ENCODE measurements at places on chromosomes 7 and 10.

DNA sequence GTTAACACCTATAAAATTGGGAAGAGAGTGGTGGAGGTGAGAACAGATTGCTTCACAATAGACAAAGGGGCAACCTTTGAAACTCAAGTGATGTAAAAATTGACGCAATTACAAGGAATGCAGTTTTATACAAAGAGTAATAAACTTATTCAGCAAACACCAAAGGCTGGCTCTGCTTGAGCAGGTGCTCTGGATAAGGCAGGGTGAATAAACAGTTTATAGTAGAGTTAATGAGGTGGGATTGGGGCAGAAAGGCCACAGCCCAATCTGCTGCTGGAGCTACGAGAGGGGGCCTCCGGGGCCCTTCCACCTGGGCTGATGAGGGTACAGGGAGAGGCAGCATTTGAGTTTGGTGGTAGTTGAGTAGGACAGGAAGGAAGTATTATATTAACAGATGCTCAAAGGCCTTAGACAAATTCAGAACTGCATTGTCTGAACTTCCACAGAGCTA, 6.0 kb downstream of the MUC12 start:
- no peak for DNase-seq

- DNase-seq = peak; percentile 85
These were observed 40.2 kb upstream of the FOXK1 start for GRCh38 chr7:4641667-4642467.

DNA sequence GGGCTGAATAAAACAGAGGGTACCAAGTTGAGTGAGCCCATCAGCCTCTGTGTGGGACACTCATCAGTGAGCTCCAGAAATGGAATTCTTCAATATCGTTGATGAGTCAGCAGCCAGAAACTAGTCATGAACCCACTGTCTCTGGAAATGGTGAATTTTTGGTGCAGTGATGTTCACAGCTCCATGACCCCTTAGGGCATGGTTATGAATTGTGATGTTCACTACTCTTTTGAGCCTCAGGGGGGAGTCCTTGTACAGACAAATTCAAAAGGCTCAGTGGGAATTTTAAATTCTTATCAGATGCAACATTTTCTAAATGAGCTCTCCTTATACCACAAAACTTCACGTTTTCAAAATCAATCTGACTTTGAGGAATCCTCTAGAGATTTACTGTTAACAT, 335.7 kb downstream of the PHTF2 start:
- no peak for DNase-seq

- DNase-seq = no peak
These were observed 64.3 kb downstream of the ARID5B start for GRCh38 chr10:61965703-61966395.

DNA sequence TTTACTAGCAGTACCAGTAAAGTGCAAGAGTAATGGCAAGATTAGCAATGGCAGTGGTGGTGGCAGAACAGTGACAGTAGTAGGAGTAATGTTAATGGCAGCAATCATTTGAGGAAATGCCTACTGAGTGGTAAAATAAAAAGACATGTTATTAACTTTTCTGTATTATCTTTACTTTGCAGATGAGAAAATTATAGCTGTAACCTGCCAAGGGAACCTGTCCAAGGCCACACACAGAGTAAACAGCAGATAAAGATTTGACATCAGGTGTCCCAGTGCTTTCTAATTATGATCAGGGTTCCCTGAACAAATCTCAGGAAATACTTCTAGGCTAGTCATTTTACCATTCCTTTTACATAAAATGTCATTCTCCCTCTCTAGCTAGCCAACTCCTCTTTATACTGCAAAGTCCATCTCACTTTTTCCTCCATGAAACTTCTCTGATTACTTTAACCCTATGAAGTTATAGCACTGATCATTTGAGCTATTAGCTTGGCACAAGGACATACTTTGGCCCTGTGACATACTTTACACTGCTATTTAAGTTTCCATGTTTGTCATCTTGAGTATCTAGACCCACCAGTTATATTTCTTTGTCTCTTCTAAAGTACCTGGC, 219.1 kb downstream of the TAX1BP1 start:
- DNase-seq = no peak

DNA sequence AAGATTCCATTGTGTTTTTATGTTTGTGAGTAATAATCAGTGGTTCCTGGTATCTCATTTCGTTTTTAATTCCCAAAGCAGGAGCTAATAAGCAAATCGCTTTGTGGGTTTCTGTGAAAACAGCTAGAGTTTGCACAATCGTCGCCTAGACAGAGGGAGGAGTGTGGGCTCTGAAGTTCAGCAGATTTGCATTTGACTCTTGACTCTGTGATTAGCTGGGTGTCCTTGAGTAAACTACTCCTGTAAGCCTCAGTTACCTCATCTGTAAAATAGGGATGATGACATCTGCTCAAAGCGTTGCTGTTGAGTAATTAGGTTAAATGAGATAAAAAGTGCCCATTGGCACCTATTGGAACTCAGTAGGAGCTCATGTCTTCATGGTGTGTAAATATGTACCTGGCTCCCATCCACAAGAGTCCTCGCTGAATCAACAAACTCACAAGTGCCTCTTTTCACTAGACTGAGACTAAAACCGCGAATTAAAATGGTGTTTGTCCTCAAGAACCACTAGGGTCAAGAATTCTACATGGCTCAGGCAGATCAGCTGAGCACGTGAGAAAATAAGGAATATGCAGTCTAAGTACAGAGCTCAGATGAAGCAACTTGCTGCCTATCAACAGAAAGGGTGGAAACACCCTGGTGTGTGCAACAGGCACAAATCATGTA, 385.8 kb upstream of the C7orf33 start:
- no peak for DNase-seq

DNA sequence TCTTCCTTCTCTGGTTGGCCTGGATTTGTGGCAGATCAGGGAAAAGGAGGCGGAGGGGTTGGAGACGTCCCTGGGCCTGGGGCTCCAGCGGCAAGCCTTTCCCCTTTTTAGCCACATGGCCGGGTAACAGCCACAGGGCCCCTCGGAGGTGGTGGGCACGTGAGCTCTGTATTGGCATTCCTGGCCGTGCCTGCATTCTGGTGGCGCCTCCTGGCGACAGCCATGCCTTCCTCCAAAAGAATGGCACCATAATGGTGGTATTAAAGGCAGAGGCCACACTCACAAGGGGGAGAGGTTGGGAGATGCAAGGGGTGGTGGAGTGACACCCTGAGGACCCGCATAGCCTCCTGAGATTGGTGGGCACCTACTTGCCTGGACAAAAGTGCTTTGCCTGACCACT, 3.0 kb upstream of the AQP1 start:
- no peak for DNase-seq

DNA sequence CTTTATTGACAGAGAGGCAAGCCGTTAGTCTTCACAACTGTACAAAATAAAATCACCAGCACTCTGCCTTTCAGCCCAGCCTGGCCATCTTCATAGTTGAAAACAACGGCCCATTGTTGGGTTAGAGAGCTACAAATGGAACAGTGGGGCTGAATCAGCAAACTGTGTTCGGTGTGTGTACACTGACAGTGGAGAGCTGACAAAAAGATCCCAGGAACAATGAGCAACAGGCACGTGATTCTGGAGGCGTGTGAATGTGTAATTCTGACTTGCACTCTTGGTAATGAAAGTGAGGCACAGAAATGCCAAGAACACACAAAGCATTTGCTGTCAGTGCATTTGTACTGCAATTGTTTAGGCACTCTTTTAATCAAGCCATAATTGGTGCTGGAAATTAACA, 303.7 kb downstream of the WDR11 start:
- DNase-seq = no peak

Measured in NK-92 treated with Interleukin-12 subunit alpha and Interleukin-12 subunit beta, amount 100 ng/mL, for 24 hours (cell line).